ENCODE measurements at places on chromosomes 1 and 21.

DNA sequence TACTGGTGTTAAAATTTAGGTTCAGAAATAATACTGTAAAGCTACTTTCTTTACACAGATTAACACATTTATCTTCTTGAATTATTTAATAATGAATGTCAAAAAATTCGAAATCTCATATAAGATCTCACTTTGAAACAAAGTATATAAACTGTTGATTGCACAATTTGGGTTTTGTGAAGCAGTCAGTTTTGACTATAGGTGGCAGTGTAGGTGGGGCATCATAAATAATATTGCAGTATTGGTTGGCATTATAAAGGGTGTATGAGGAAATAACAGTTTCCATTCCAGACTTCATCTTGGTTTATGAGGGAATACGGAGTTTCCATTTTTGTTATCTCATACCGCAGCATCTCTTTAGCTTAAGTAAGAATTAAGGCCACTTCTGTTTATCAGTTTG, 49.9 kb downstream of the SUCO start:
- no peak for DNase-seq

GRCh38 chr1:174289644-174290310, 130.5 kb downstream of the RABGAP1L start:
- no peak for DNase-seq

DNA sequence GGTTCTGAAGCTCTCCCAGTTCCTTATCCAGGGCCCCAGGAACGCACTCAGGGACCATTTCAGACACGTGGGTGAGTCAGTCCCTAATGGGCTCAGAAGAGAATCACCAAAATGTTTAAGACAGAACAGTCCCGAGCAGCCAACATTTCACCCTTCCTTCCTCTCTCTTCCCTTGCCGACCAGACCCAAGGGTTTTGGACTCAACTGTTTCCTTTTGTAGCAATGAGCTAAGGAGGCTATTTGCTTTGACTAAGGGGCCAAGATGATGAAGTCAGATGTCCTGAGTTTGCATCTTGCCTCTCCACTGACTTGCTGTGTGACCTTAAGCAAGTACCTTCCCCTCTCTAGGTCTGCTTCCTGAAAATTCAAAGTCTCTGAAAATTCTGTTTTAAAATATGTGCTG, 472.3 kb upstream of the VAMP3 start:
- no peak for DNase-seq

- no peak for DNase-seq
These were observed 295.9 kb downstream of the RGS7 start for GRCh38 chr1:241061062-241061461.

DNA sequence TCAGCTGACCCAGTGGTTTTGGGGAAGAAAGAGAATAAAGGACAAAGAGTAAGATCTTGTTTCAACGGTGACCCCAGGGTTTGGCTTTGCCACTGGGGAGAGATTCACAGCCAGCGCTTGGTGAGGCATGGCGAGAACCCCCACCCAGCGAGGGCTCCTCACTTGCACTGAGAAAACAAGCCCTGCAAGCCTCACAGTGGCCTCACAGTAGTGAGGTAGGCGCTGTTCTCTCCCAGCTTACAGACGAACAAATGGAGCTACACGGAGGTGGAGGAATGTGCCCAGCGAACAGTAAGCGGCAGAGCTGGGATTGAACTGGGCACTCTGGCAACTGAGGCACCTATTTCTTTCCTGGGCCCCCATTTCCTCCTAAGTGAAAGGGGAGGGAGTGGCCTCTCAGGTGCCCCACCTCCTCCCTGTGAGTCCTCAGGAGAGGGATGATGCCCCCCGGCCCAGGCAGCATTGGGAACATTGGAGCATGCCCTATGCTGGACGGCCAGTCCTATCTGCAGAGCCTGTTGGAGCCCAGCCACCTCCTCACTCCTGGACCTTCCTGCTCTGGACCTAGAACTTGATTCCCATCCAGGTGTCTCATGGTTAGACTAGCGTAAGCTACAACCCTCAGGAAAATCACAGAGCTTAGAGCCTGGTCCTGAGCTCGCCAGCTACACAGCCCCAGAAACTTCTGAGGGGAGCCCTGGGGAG, 73.4 kb upstream of the EDN2 start:
- DNase-seq, result no peak

- DNase-seq, result no peak
These were observed 50.7 kb downstream of the HLCS start for GRCh38 chr21:36915696-36916245.

DNA sequence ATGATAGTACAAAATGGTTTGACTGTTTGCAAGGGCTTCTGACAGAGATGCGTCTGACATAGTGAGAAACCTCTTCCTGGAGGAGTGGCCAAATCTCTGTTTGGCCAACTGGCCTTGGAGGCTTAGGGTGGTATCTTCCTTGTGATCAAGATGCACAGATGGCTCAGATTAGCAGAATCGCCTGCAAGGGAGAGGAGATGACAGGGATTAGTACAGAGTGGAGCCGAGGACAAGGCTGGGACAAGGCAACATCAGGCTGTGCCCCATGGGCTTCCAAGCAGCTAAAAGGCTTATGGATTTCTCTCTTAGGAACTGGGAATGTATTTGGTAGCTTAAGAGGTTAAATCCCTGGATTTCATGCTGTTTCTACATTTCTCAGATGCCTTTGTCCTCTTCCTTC, 379.1 kb downstream of the SIPA1L2 start:
- no peak for DNase-seq
